ENCODE measurements at places on chromosomes 7 and 10.

DNA sequence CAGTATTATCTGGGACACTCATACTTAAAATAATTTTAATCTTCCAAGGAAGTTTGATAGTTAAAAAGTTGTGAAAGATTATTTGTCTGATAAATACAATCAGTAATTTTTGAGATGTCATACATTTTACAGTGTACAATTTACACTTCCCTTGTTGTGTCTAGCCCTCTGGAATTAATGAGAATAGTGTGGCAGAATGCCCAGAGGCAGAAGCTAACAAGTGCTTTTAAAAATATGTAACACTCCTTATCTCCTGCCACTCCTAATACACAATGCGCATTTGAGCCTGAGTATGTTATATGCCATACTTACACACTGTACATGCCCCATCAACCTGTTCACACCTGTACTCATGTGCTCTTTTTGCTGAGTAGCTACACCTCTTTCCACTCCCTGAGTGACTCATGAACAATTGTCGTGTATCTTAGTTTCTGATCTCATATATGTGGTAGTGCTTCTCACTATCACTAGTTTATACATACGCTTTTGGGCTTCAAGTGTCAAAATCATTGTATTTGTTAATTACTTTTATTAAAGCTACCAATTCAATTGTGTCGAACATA, 106.9 kb upstream of the GNAI1 start:
- DNase-seq = no peak

- no peak for DNase-seq
These were observed 38.8 kb upstream of the SEPTIN7 start for GRCh38 chr7:35761871-35762677.

DNA sequence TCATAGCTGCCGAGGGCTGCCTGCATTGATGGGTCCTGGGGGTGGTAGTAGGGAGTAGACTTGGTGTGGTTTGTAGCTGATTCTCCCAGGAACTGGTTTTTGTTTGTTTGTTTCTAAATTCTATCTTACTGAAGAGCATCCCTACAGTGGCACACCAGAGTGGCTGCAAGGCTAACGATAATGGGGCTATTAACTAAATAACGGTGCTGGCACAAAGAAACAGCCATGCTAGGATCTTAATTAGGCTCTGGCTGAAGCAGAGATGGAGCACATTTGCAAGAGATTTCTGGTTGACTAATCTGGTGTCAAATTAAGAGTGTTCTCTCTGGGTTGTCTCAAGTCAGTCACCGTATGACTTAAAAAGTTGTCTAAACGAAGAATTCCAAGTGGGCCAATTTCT, 590.0 kb downstream of the NRG3 start:
- DNase-seq = no peak

DNA sequence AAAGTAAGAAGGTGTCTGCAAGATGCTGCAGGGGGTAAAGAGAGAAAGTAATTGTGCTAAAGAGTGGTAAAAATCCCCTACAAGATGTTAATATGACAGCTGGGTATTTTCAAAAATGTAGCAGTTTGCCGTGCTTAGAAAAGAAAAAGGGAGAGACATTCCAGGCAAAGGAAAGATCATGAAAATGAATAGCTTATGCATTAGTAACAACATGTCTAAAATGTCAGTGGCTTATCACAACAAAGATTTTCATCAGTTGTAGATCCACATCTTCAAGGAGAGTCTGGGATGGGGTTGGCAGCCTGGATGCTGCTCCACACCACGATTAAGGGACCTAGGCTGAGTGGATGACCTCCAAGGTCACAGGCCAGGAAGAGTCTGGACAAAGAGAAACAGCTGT, 920.9 kb downstream of the GRID1 start:
- DNase-seq = no peak

GRCh38 chr10:79061441-79062315, 7.1 kb upstream of the ZMIZ1 start:
- no peak for DNase-seq

GRCh38 chr7:20798081-20798693, 11.5 kb upstream of the SP8 start:
- no peak for DNase-seq

GRCh38 chr10:106513352-106513771, 651.1 kb downstream of the SORCS1 start:
- no peak for DNase-seq

DNA sequence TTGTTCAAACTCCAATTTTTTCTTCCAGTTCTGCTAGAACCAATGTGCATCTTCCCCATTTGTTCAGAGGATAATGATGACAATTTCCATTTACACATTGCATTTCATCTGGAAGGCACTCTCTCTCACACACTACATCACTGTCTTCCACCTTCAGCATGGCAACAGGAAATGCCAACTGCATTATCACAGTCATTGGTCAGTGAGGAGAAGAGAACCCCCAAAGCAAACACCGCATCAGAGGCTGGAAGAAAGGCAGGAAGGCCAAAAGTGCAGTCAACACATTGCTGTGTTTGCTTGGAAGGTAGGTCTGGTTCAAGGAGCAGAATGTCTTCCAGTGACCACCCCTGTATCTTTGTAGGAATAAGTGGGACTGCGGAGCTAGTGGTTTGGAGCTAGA, 192.2 kb upstream of the RHOBTB1 start:
- no peak for DNase-seq

DNA sequence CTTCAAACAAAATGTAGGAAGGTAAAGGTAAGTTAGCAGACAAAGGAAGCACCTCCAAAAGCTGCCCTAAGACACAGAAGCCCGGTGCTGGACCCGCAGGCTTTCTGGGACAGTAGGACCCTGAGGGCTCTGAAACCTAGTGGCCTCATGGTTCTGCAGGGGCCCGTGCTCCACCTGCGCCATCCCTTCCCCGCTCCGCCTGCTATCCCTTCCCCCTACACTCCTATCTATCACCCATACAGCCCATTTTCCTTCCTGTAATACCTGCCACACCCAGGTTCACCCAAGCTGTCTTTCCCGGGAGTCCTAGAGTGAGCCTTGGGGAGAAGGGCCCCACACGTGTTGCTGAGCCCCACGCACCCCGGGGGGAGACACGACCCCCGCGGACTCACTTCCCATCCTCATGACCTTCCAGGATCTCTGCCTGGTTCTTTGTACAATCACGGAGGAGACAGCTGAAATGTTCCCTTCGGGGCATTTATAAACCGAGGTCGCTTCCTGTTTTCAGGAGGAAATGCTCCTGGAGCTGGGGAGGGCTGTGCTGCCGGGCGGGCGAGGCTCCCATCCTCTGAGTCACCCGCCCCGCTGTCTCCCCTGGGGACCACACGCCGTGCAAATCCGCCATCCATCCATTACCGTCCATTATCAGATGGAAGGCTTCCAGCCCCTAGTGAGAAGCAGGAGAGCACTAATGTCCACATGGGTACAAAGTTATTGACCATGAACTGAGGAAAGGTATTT, 251.7 kb upstream of the PITRM1 start:
- peak; percentile 36 for DNase-seq

GRCh38 chr7:89377219-89377618, 581.7 kb upstream of the TEX47 start:
- no peak for DNase-seq

GRCh38 chr10:75180592-75180991, 30.0 kb upstream of the VDAC2 start:
- no peak for DNase-seq

DNA sequence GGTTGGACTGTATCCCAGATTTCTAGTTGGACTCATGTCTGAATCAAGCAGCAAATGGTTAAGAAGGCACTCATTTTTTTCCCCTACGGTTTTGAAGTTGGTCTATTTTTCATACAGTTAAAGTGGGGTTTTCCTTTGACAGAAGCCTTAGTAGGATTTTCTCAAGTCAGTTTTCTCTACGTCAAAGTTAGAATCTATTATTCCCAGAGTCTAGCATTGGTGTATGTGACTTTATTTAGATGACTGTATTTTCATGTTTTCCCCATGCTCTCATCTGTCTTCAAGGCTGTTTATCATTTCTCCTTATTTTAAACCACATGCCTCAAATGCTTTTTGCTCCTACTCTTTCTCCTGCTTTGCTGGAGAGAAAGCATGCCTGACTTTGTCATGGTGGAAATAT, 623.2 kb downstream of the CCSER2 start:
- no peak for DNase-seq

DNA sequence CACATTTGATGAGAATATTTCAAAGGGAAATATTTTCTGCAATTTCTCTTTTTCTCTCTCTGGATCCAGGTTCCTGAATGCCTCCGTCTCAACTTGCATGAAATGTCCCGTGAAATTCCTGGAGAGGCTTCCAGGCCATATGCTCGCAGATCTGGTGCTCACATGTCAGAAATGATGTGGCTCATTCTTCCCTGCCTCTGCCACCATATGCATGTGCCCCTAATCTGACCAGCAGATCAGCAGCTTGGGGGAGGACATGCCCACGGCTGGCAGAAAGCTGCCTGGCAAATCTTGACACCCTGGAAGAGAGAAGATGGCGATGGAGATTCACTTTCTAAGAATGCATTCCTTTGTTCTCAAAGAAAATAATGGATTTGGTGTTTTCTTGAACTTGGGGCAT, 490.7 kb downstream of the RPS24 start:
- DNase-seq = no peak

- DNase-seq = no peak
These were observed 777 bp downstream of the BICC1 start for GRCh38 chr10:58513188-58514110.

DNA sequence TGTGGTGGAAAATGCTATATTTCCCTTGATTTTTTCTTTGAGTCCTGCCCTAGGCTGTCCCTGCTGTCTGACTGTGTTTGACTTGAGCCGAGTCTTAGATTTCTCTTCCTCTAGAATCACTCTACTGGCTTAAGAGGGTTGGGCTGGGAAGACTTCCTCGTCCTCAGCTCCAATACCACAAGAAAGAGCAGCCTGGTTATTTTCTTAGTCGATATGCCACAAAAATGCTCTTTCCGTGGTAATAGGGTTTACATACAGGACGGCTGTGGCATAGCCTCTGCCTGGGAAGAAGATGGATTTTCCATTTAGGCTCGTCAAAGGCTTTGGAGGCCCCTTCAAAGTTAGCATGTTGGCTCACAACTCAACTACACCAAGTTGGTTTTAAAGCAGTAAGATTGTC, 212.0 kb upstream of the IGFBP3 start:
- no peak for DNase-seq

DNA sequence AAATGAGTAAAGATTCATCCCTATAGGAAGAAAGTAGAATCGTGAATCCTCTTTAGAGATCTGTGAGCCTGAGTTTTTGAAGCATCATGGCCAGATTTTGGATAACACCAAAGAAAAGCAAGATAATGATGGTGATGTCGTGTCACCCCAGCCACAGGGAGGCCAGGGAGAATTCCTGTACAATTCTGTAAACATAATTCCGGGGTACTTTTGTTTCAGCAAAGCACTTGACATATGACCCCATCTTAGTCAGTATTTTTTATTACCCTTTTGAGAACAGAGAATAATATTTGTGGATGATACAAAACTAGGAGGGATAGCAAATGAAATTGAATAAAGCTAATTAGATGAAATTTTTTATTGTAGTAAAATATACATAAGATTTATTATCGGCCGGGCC, 33.8 kb downstream of the NACAD start:
- no peak for DNase-seq

- DNase-seq = no peak
These were observed 253.2 kb upstream of the SMIM30 start for GRCh38 chr7:113371416-113372043.

DNA sequence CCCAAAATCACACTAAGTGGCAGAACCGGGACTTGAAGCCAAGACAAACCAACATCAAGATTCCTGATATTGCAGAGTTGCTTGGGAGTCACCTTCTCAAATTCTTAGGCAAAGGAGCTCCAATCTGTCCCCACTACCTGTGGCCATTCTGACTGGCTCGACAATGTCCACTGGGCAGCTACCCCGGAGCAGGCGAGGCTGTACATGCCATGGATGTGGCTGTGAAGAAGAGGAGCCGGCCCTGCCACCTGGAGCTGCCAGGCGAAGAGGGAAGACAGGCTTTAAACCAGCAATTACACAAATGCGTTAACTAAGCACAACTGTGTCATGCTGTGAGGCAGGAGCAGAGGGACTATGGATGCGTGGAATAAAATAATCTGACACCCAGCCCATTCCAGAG, 18.1 kb downstream of the CAMK2G start:
- no peak for DNase-seq

DNA sequence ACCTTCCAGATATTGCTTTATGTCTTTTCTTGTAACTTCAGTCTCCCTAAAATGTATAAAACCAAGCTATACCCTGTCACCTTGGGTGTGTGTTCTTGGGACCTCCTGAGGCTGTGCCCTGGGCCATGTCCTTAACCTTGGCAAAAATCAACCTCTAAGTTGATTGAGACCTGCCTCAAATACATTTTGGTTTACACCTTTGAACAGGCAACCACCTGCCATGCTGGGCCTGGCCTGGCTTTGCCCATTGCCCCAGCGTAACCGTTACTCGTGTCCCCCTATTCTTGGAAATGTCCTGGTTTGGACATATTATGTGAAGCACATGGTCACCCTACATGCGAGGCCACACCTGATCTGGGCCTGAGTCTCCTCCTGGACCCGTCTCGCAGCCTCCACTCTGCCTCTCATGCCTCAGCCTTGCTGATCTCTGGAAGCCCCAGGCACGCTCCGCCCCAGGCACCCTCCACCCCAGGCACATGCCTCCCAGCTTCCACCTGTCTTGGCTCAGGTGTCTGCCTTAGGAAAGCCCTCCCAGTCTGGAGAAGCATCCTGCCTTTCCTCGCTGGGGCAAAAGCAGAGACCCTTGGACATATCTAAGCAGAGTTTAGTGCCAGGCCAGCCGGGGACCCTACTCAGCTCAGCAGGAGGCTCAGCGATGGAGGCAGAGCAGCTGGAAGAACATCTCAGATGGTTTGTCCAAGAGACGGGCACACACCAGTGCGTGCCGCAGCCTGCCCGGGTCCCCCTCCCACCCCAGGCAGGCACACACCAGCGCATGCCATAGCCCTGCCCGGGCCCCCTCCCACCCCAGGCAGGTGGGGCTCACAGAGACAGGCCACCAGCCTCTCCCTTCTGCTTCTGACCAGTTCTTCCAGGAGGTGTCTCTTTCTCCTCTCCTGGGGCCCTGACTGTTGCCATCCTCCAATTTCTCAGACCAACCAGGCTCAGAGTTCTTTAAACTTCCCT, 4.0 kb upstream of the VIPR2 start:
- no peak for DNase-seq

- no peak for DNase-seq
These were observed 14.3 kb downstream of the PCBD1 start for GRCh38 chr10:70874061-70874460.

GRCh38 chr7:36109013-36109627, 43.9 kb upstream of the EEPD1 start:
- DNase-seq = no peak

DNA sequence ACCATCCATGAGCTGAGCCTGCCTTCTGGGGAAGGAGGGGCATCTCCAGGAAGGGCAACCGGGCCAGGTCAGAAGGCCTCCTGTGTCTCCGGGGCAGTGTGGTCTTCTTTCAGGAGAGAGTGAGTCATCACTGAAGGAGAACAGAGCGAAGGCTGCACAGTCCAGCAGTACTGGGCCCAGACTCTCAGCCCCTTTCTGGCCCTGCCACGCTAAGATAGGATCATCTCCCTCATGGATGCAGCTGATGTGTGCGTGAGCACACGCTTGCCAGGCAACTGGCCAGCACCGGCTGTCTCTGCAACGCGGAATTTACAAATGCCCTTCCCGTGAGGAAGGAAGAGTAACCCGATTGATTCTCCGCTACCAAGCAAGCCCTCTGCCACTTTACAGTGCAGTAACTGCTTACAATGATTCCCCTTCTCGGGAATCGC, 328.2 kb downstream of the TNS3 start:
- no peak for DNase-seq

- DNase-seq = no peak
These were observed 427.4 kb upstream of the MGMT start for GRCh38 chr10:129039406-129040370.

GRCh38 chr10:69786791-69787190, 14.9 kb upstream of the COL13A1 start:
- no peak for DNase-seq

- DNase-seq = no peak
These were observed 35.1 kb upstream of the TTYH3 start for GRCh38 chr7:2596464-2597272.
